ENCODE measurements at places on chromosomes 5 and 9. TPM values are rescaled to one million over a fixed set of nuclear protein-coding genes. Genes with fewer than 3 reads are reported as not detected.

- no peak for DNase-seq
Observed at GRCh38 chr5:149344151-149344550, 1.1 kb upstream of the GRPEL2 start.

DNA sequence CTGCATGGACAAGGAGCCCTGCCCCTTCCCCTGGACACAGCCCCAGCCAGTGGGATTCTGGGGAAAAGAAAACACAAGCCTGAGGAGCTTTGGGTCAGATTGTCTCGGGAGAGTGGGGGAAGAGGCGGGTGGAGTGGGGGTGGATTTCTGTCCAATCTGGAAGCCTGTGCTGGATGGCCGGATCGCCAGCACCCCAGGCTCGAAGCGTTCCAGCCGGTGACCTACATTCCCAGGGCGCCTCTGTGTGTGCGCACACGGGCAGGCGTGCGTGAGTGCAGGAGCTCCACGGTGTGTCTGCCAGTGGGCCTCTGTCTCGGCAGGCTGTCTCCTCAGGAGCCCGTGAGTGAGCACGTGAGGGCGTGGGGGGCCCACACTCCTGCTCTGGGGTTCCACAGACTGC is 74.3 kb upstream of the DAB2IP start:
- no peak for DNase-seq

Gene CATSPER3
- total RNA-seq = 1.1 TPM

Gene IFNA13
- total RNA-seq = 0.66 TPM

Data from mesothelial cell of epicardium (in vitro differentiated cells).